Left ventricle myocardium inferior (tissue), 1 donor: ENCODE measurements at places on chromosomes 3 and 15. TPM values are rescaled to one million over a fixed set of nuclear protein-coding genes. Genes with fewer than 3 reads are reported as not detected.

Gene LMOD3
- 154 TPM for total RNA-seq

DNA sequence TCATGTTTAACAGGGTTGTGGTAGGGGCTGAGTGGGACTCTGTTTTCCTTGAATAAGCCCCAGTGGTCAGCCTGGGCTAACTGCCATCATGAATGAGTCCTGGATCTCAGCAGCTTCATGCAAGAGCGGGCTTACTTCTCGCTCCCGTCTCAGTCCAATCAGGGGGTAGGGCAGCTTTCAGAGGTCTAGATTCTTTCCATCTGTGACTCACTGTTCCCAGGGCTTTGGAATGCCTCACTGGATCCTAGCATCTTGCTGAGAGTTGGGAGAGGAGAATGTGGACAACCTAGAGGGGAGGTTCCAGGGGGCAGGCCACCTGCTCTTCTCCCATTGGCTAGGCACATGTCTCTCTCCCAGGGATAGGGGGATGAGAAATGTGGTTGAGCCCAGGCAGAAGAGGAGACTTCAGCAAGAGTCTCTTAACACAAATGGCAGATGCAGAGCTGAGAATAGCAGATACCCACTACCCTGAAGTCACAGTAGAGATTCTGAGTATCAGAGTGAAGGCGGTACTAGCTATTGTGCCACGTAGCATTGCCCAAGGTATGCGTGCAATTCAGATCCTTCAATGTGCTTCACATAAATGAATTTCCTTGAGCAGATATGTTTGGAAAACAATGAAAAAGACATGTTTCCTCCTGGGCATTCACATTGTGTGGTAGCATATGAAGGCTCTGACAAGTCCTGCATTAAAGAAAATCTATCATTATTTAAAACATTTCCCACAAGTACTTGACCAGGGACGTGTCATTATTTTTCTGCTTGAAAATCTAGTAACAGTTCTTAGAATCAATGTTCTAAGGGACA lies 257.7 kb upstream of the PROK2 start:
- H3K4me1 ChIP-seq: peaks cover 6% of the 10 kb centered on the region
- H3K36me3 ChIP-seq: no peaks in the 10 kb centered on the region
- H3K27ac ChIP-seq: no peak overlapping the region
- no peak for DNase-seq

Gene TP63
- 0.14 TPM for total RNA-seq

Gene RTP3
- not detected for total RNA-seq

Gene SNURF
- 94.6 TPM for total RNA-seq

GRCh38 chr15:28026221-28026620 lies 72.9 kb downstream of the OCA2 start:
- no peaks in the 10 kb centered on the region for H3K36me3 ChIP-seq
- H3K4me3 ChIP-seq: no peak overlapping the region
- H3K27me3 ChIP-seq: no peaks in the 10 kb centered on the region
- no peak for DNase-seq
- H3K4me1 ChIP-seq: no peaks in the 10 kb centered on the region

DNA sequence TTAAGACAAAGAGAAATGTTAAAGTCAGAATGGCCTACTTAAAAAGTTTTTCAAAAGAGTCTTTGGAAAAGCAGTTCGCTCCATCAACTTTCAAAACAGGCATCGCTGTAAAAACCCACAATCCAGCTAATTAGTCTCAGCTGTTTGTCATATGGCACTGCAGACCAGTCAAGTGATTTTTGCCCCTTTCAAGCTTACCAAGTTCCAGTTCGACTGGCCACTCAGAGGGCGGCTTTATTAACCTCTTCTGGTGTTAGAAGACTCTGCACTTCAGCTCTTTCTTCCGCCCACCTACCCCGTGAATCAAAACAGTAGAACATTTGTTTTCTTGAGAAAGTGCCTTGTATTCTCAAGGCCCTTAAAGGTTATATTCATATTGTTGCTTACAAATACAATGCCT lies 19.3 kb downstream of the RAB27A start:
- DNase-seq: no peak
- no peak overlapping the region for H3K4me3 ChIP-seq
- H3K27ac ChIP-seq: no peak overlapping the region
- H3K36me3 ChIP-seq: no peaks in the 10 kb centered on the region

- no peaks in the 10 kb centered on the region for H3K4me1 ChIP-seq
- DNase-seq: no peak
- no peaks in the 10 kb centered on the region for H3K27me3 ChIP-seq
- H3K36me3 ChIP-seq: no peaks in the 10 kb centered on the region
These were observed 54.2 kb downstream of the DTWD1 start for GRCh38 chr15:49675041-49675440.

GRCh38 chr15:49370782-49371181 lies 52.3 kb upstream of the FGF7 start:
- no peak overlapping the region for H3K27ac ChIP-seq
- no peak overlapping the region for H3K4me3 ChIP-seq
- no peak for DNase-seq
